ENCODE measurements at places on chromosomes 1 and 21.

DNA sequence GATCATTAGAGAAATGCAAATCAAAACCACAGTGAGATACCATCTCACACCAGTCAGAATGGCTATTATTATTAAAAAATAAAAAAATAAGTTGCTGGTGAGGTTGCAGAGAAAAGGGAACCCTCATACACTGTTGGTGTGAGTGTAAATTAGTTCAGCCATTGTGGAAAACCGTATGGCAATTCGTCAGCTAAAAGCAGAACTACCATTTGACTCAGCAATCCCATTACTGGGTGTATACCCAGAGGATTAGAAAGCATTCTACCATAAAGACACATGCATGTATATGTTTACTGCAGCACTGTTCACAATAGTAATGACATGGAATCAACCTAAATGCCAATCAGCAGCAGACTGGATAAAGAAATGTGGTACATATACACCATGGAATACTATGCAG lies 42.2 kb downstream of the GIPC2 start:
- no peak for DNase-seq

- peak; percentile 24 for DNase-seq
Measured at GRCh38 chr1:201582705-201583442, 43.9 kb downstream of the NAV1 start.

- no peak for DNase-seq
Measured at GRCh38 chr21:39673163-39673562, 60.4 kb downstream of the B3GALT5 start.

- no peak for DNase-seq
Measured at GRCh38 chr1:37055631-37056030, 21.3 kb upstream of the GRIK3 start.

DNA sequence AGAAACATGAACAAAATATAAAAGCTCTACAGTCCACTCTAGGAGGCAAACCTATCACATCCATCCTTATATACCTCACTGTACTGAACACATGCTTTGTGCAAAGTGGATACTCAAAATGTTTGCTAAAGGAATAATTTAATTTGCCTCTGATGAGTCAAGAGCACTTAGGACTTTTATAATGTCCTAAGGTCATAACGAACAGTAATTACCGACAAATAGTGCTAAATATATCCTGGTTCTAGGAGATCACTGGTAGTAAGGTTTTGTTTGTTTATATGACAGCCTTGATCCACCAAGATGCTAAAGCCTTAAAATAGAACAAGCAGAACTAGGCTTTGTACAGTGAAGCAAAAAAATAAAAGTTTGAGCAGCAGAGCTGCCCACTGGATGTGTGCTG lies 70.6 kb downstream of the GADD45A start:
- DNase-seq: no peak

DNA sequence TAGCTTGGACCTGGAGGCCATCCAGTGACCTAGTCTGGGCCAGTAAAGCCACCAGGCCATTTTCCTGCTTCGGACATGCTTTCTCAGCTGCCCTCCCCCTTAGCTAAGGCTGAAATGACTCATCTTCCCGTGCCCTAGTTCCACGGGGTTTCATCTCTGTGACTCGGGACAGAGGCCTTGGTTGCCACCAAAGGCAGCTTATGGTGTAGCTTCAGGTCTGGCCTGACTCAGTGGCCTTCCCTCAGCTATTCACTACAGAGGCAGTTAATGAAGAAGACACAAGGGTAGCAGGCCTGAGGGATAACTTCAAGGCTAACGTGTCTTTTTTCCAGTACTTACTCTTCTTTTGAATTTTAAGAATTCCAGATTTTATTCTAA lies 82.4 kb downstream of the PBX1 start:
- peak; percentile 35 for DNase-seq

GRCh38 chr1:158020886-158021620 lies 27.6 kb downstream of the KIRREL1 start:
- DNase-seq: no peak

DNA sequence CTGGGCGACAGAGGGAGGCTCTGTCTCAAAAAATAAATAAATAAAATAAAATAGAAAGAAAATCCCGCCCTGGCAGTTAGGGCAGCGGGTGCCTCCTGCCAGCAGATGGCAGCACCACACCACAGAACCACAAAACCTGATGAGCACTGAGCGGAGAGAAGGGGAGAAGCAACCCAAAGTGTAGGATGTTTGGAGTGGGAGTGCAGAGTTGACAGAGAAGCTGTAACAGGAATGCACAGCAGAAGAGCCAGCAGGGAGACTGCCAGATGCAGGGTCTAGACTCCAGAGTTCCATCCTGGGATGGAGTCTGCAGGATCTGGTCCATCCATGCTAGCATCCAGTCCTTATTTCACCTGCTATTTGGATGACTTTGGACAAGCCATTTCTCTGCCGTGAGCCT lies 29.7 kb upstream of the KIRREL1 start:
- DNase-seq: peak; percentile 80

GRCh38 chr1:94440088-94440487 lies 21.9 kb downstream of the ABCD3 start:
- no peak for DNase-seq

DNA sequence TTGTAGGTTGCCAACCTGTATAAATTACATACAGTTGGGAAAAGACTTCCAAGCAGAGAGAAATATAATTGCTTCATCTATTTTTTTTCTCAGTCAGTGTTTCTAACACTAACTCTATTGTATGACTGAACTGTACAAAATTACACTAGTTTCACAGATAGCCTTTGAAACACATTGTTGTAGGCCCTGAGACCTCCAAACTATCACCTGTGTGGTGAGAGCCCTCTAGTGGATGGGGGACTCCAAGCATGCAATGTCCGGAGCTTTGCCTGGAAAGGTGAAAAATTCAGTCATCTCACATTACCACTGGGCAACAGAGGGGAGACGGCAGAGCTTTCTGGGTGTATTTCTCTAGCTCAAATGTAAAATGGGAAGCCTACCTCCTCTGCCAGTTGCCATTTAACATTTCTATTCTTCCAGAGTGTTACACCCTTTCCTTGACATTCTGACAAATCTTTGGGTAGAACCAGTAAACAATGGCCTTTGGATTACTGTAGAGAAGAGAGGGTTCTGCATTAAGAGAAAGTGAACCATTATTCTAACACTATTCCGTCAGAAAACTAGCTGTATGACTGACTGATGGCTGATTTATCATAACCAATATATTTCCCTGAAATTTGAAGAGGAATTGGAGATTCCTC lies 212.2 kb downstream of the LYPLAL1 start:
- peak; percentile 39 for DNase-seq

DNA sequence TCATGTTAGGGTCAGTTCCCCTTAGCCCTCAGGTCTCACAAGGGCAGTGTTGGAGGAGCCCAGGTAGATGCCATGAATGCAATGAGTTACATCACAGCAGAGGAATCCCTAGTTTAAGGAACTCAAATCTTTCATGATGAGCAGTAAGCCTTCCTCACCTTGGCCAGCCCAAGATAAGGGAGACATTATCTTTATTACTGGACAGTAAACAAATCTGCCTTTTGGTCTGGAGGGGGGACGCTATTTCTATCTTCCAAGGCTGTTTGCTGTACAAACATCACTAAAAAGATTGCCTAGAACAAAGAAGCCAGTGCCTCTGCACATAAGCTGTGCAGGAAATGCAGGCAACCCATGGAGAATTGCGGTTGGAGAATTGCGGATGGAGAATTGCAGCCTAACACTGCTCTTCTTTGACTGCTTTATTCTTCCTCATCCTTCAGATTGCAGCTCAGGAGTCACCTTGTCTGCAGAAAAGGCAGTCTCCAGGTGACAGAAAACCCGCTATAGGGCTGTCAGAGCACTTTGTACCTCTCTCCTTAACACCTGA lies 2.3 kb upstream of the CHI3L1 start:
- DNase-seq: no peak

GRCh38 chr1:147652306-147652705 lies 18.0 kb downstream of the ACP6 start:
- no peak for DNase-seq

GRCh38 chr1:4970532-4970931 lies 316.1 kb downstream of the AJAP1 start:
- DNase-seq: no peak

- DNase-seq: no peak
Measured at GRCh38 chr1:42961312-42962091, 2.8 kb upstream of the SLC2A1 start.

GRCh38 chr1:58524353-58524945 lies 22.1 kb downstream of the OMA1 start:
- DNase-seq: no peak

DNA sequence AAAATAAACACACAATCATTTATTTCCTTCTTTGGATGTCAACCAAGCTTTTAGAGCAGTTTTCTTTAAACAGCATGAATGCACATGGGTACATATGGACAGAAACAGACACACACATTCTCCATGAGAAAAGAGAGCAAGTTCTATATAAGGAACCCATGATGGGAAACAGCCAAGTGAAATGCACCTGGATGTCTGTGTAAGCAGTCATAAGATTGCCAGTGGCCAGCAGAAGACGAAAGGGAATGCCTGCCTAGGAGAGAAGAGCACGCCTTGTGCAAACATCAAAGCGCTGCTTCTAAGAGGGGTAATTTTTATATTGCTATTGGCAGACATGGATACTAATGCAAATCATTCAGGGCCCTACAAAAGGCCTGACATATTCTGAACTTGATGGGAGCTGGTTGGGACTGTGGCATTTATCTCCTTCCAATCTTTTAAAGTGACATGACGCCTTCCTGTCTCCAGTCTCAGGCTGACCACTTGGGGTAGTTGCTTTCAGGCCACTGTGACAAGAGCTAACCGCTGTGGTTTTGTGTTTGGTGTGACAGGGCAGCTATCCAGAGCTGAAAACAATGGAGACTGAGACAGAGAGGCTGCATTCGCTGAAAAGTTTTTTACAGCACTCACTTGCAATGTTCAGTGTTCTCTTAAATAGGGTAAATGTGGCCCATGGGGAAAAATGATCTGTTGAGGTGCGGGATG lies 75.0 kb upstream of the DPT start:
- no peak for DNase-seq

DNA sequence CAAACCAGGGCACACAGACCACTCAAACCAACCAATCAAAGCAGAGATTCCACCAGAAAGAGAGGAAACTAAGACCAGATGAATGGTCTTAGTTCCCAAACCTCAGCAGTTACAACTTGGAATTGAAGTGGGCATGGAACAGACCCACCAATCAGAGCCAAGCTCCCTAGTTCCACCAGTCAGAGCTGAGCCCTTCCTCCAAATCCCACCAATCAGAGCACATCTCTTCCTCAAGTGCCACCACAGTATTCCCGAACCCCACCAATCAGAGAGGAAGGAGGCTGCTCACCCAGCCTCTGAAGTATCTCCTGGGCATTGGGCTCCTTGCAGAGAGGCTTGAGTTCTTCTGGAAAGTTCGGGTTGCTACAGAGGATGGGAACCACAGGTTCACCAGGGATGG lies 1.4 kb downstream of the GUCA2A start:
- no peak for DNase-seq

DNA sequence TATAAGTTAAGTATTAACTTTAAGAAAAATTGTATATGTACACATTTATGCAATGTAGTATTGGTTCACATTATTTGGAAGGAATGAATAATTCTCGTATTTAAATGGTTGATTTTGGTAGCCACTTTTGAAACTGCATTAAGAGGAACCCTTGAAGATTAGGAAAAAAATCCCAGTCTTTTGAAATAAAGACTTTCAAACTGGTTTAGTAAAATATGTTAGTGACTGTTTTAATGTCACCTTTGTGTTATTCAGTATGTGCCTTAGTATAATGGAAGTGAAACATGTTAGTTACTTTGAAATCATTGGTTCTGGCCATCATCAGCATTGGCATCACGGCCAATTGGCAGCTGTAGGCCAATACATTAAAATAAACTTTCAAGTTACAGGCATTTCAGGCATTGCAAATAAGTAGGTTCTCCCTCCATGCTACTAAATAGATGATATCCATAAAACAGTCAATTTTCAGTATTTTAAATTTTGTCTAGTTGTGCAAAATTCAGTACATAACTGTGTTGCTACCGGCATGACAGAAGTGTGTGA lies 4.4 kb downstream of the MIER1 start:
- no peak for DNase-seq

DNA sequence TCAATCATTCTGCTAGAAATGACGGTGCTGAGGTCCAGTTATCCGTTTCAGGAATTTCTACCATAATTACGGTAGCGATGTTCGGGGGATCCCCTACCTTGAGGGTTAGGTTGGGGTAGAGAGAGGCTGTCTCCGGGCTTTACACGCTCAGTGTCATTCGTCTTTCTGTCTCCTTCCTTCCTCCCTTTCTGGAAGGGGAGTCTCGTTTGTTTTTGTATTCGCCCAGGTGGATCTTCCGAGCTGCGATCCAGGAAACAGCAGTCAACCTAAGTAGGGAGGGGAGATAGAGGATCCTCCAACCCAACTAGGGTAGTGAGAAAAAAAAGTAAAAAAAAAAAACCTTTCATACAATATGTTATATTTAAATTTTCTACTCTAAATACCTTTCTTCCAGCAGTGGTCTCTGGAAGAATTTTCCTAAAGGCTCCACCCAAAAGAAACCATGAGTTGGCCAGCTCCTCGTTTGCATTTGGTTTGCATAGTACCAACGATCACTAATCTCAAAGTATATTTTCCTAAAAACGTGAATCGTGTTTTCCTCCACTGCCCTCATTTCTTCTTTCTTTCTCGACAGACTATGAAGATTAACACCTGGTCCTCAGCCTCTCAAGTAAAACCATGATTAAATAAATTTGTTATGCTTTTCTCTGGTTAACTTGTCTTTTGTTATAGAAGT lies 611 bp upstream of the PIK3C2B start:
- DNase-seq: no peak

GRCh38 chr1:246780264-246780663 lies 56.1 kb downstream of the SCCPDH start:
- no peak for DNase-seq

DNA sequence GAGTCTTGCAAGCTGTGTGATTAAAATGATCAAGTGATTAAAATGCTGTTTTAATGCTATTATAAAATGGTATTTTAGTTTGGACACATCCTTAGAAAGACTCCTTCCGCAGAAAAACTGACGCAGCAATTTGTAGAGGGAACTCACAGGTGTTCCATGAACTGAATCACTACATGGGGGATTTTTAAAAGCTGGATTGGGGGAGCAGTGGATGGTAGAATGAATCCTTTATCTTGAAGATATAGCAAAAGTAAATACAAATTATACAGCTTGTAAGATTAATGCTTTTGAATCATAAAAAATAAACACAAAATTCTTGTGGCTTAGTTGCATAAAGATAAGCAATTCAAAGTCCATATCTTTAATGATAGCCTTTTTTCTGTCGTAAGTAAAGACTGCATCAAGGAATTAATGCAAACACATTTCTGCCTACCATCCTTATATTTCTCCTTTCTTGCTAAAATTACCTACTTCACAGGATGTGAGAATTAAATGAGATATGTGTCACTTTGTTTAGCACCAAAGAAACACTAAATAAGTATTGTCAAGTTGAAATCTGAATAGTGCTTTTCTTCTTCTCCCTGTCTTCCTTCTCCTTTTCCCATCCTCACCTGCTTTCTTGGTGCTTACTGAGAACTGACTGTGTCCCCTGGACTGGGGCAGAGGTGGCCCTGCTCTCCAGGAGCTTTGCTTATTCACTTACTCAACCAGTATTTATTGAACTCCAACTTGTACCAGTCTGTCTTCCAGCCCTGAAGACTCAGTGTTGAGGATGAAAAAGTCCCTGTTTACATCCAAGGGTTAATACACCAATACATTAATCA lies 61.5 kb upstream of the F3 start:
- DNase-seq: no peak

- no peak for DNase-seq
Measured at GRCh38 chr1:183432548-183432875, 14.3 kb upstream of the NMNAT2 start.

- DNase-seq: no peak
Measured at GRCh38 chr1:77951328-77951727, 27.5 kb downstream of the FUBP1 start.
